ENCODE measurements at places on chromosomes 13 and 19. TPM values are rescaled to one million over a fixed set of nuclear protein-coding genes. Genes with fewer than 3 reads are reported as not detected.

ADAMTS10 gene
- 43.3 TPM for total RNA-seq

TINCR gene
- 0.42 TPM for total RNA-seq

AMH gene
- total RNA-seq = 0.46 TPM

ZNF546 gene
- total RNA-seq = 5.9 TPM

RAB3A gene
- 1.9 TPM for total RNA-seq

FUT6 gene
- not detected for total RNA-seq

DNAJC3 gene
- total RNA-seq = 62.4 TPM

TEX26 gene
- total RNA-seq = 0.38 TPM

CYP2A7 gene
- total RNA-seq = not detected

DNA sequence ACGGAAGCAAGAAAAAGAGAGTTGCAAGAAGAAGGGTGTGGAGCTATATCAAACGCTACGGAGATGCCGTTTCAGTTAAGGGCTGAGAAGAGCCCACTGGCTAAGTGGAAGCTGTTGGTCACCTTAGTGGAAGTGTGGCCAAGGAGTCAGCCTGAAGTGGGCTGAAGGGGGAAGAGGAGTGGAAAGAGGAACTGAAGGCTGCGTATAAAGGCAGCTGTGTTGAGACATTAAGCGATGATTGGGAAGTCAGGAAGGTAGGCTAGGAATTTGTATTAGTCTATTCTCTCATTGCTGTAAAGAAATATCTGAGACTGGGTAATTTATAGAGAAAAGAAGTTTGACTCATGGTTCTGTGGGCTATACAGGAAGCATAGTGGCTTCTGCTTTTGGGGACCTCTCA lies 14.1 kb upstream of the FRY start:
- no peak for DNase-seq

GRCh38 chr19:30209617-30210600 lies 162.3 kb upstream of the ZNF536 start:
- no peak for DNase-seq

- DNase-seq = no peak
Observed at GRCh38 chr19:48551437-48552302, at the start of gene SULT2B1. Gene SULT2B1 (plus strand): TSS chr19:48552172. CDS start chr19:48552253, 81 bp downstream.

DNA sequence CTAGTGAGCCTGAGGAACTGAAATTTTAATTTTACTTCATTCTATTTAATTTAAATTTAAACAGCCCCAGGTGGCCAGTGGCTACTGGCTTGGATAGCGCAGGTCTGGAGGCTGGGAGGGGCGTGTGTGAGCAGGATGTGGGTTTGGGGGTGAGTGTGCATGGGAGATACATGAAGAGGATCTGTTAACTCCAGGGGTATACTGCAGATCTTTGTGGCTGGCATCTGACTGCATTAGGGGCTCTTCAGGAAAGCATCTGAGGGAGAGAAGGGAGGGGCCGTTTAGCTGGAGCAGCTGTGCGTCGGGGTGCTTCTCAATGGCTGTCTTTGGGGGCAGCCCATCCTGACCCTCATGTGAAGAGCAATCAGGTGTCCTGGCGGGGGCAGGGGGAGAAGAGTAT lies 6.8 kb downstream of the SHANK1 start:
- DNase-seq = no peak

- DNase-seq = no peak
Observed at GRCh38 chr13:90950160-90950559, 397.3 kb upstream of the MIR17HG start.

DNA sequence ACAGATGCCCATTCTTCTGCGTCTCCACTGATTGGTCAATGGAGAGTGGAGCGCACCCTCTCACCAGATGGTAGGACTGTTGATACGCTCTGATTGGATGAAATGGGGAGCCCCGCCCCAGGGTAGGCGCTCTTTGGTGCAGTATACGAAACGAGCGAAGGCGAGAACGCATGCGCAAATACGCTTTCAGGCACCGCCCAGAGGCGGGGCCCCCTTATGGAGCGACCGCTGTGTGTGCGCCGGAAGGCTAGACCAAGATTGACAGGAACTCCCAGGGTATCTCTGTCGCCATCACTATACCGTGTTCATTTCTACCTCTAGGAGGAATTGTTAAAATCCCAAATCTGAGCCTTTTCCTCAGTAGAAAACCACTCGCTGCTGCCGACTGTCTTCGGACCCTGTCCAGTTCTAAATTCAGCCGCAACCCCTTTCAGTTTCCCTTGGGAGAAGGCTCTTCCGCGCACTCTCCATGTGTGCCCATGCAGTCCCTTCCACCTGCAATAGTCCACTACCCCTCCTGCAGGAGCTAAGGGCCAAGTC lies 720 bp upstream of the HNRNPL start:
- DNase-seq = peak; percentile 100

DNA sequence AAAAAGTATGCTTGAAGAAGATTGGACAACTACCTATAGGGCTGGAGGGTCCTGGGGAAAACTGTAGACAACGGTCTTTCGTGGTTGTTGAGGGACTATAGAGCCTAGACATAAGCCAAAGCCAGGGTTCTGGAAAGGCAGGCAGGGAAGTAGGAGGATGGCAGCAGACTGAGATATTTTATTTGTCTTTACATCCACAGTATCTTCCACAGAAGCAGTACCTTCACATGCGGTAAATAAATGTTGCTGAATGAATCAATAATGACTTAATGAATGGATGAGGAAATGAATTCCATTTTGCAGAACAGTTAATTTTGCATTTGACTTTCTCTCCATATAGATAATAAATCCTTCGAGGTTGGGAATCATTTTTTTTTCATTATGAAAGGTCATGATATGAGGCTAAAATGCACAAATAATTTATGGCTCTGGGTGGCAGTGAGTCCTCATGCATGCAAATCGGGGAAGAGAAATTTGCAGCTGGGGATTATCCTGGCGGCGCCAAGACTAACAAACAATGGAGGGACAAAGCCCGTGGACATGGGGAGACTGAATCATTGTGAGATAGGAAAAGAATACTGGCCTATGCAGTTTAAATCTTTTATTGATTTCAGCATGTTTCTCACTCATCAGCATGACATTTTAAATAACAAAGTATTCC lies 102.0 kb downstream of the ERCC5 start:
- no peak for DNase-seq

GRCh38 chr19:38869836-38870607 lies 8.1 kb downstream of the RINL start:
- peak; percentile 91 for DNase-seq

GRCh38 chr13:113798200-113798811 lies 39.3 kb downstream of the TMEM255B start:
- DNase-seq = no peak

DNA sequence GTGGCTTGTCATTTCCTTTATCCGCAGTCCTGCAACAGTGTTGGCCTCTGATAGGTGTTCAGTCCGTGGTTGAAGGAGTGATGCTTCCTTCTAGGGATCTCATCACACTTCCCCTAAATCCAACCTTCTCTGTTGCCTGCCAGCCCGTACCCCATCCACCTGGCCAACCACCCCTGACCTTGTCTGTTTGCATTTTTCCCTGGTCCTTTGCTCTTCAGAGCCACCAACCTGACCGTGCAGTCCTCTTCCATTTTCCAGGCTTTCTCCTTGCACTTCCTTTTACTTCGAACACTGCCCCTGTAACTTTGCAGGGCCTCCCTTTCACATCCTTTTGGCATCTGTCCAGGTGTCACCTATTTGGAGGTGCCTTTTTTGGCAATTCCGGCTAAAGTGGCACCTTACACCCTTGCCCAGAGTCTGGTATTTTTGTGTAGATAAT lies 696 bp downstream of the ZNF460 start:
- DNase-seq = no peak

GRCh38 chr13:23799945-23800344 lies 89.3 kb downstream of the MIPEP start:
- no peak for DNase-seq
